ENCODE measurements at places on chromosomes 4 and X.

DNA sequence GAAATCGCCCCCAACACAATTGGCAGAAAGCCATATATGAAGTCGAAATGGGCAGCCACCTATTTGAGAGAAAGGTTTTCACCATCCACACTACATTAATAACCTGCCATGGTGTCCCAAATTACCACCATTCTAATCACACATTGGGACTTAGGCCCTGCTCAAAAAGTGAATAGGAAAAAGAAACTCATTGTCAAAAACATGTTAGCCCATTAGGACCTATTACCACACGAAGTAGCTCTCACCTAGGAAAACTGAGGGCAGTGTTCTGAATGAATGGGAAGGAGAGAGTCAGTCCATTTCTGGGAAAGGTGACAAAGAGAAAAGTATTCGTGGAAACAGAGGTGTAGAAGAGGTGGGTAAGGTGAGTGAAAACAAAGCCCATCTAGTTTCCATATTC, 60.8 kb downstream of the GPC3 start:
- no peaks in the 10 kb centered on the region for H3K36me3 ChIP-seq
- H3K4me3 ChIP-seq, result no peak overlapping the region
- peaks cover 5% of the 10 kb centered on the region for H3K4me1 ChIP-seq
- H3K27ac ChIP-seq, result no peak overlapping the region

GRCh38 chr4:99490286-99490685, 20.5 kb upstream of the C4orf17 start:
- no peak overlapping the region for H3K27ac ChIP-seq
- H3K36me3 ChIP-seq, result no peaks in the 10 kb centered on the region
- no peaks in the 10 kb centered on the region for H3K4me1 ChIP-seq

DNA sequence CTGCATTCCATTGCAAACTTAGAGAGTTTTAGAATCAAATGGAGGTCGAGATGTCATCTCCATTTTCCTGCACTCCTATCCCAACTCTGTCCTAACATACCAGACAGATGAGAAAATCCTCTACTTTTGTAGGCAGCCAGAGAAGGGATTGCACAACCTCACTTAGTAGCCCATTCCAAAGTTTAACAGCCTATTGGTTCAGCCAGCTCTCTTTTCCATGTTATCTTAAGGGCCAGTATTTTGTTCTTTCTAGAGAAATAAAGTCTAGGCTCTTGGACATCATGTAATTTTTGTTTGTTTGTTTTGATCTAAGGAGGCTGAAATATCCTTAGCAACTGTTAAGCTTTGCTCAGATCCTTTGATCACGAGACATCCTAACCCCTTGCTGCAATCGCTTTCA, 173.0 kb downstream of the COX18 start:
- H3K4me1 ChIP-seq, result no peaks in the 10 kb centered on the region
- H3K27ac ChIP-seq, result no peak overlapping the region
- H3K4me3 ChIP-seq, result no peak overlapping the region

- no peaks in the 10 kb centered on the region for H3K27me3 ChIP-seq
- no peaks in the 10 kb centered on the region for H3K4me1 ChIP-seq
- no peak overlapping the region for H3K27ac ChIP-seq
- DNase-seq, result no peak
Observed at GRCh38 chrX:1528186-1528883, 8.7 kb downstream of the P2RY8 start.

DNA sequence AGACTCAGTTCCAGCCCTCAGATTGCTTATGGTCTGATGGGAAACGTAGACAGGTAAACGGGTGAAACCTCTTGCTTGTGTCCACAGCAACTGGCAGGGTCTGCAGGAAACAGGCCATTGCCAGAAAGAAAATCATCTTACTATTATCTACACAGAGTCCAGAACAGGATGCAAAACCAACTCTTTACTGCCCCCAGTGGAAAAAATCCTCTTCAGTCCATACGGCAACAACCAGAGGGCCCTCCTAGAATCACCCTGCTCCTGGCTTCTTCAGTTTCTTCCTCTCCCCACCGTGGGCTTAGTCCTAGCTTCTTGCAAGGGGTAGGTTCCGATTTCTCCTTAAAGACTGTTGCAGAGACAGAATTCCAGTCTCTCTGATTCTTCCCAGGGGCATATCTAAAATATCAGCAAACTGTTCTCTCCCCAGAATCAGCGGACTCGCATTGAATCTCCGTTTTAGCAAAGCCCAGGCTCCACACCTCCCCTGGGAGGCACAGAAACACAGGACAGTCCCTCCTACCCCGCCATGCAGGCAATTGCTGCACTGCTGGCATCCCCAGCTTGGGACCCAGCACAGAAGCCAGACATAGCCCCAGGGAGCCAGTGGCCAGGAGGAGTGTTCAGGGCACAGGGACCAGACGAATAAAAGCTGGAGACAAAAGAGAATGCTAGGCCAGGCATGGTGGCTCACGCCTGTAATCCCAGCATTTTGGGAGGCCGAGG, 41.0 kb upstream of the SH3RF1 start:
- H3K27me3 ChIP-seq, result no peaks in the 10 kb centered on the region
- DNase-seq, result peak; percentile 84
- H3K27ac ChIP-seq, result no peak overlapping the region
- H3K4me1 ChIP-seq, result peaks cover 14% of the 10 kb centered on the region
- H3K4me3 ChIP-seq, result no peak overlapping the region
- H3K36me3 ChIP-seq, result no peaks in the 10 kb centered on the region

DNA sequence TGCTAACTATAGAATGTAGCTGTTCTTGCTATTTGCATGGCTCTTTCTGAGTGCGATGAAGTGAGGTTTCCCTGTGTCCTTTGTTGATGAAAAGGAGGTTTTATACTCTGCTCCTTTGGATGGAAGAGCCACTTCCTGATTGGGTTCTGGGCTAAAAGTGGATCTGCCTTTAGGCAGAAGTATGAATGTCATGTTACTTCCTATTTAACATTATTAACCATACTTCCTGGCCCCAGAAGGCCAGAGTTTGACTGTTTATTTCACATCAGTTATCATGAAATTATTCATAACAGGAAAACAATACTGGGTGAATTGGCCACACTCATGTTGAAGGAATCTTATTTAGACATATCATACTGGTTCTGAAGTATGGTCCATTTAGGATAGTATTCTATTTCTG, 386.2 kb downstream of the PCDH7 start:
- H3K36me3 ChIP-seq, result no peaks in the 10 kb centered on the region
- H3K4me3 ChIP-seq, result no peak overlapping the region
- H3K4me1 ChIP-seq, result no peaks in the 10 kb centered on the region

Data from muscle of leg (tissue), 16 donors.